Foreskin melanocyte (primary cell): ENCODE measurements at places on chromosomes 6 and 20.

DNA sequence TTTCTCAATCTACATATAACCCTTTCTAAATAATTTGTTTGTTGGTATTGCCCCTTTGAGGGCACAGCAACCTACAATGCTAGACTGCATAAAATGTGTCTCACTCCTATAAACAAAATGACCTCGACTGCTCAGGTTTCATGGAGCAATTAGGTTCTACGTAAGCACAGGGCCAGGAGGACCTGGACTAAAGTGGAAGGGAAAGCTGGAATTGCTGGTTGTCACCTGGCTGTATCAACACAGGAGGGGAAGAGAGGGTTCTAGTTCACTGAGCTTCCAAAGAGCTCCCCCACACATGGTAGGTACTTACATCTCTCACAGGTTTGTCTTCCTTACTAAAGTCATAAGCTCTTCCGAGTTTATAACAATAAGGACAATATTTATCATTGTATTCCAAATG lies 51.0 kb downstream of the NCOA6 start:
- no peak for DNase-seq

- no peak for DNase-seq
These were observed 1.1 kb upstream of the PBOV1 start for GRCh38 chr6:138219398-138219797.

- DNase-seq: no peak
These were observed 46.1 kb downstream of the PRKN start for GRCh38 chr6:162681447-162681846.

DNA sequence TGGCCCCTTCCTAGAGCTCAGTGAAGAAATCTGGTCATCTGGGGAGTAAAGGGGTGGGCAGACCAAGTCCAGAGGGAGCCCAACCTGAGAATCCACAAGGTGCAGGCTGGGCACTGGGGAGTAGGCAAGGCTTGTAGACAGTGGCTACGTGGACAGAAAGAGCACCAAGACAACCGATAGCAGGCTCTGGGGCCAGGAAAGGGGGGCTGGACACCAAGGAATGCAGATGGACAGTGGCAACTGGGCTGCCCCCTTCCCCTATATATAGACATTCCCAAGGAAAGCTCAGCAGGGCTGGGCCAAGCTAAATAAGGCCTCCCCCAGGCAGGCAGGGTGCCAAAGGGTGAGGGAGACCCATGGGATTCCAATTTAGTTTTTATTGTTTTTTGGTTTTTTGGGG lies 1.5 kb upstream of the TNNC2 start:
- DNase-seq: no peak

DNA sequence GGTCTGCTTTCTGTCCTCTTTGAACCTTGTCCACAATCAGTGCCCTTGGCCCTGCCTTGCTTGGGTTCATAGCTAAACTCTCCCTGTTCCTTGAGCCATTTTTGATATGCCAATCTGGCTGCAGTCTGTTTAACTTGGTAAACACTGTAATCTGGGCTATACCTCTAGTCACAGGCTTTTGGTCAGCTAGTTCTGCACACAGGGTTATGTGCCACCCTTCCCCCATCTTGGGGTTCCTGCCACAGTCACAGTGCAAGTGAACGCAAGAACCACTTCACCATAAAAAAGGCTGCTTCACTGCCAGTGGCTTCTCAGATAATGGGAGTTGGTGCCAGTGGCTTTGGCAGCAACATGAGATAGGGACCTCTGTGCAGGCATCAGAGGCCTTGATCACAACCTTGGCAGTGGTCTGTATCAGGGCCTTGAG lies 10.9 kb upstream of the ATRN start:
- no peak for DNase-seq

- DNase-seq: no peak
These were observed 46.9 kb upstream of the SMIM29 start for GRCh38 chr6:34295721-34296120.

DNA sequence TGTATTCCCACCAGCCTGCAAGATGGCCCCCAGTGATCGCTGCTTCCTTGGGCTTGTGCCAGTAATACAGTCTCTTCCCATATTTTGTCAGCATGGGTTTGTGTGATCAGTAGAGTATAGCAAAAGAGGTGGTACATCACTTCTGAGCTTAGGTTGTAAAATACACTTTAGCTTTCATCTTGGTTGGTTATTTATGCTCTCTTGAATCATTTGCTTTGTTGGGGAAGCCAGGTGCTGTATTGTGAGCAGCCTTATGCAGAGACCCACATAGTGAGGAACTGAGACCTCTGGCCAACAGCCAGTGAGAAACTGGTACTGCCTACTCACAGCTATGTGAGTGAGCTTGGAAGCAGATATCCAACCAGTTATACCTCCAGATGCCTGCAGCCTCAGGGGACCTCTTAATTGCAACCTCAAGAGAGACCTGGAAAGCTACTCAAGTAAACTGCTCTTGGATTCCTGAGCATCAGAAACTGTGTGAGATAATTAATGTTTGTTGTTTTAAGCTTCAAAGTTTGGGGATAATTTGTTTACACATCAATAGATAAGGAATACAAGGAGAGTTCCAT lies 229.3 kb downstream of the FARS2 start:
- DNase-seq: no peak

- DNase-seq: peak; percentile 10
These were observed at the start of gene DDX43 for GRCh38 chr6:73394577-73395354. DDX43 (plus strand) TSS chr6:73394828; CDS start chr6:73394906, 78 bp downstream.

DNA sequence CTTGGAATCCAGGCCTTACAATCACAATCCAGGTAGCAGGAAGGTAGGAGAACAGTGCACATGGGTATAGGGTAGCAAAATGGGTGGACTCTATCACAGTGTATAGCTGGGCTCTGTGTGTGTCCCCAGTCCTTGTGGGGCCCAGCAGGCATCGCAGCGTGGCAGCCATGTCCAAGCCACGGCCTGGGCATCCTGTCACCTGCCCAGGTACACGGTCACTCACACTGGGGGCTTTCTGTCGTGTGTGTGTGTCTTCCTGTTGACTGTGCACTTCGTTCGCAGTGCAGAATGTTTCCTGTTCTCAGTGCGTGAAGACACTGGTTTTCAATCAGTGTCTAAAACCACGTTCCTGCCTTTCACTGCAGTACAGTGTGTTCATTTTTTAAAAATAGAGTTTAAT lies 523.2 kb upstream of the JARID2 start:
- no peak for DNase-seq
